Amygdala (tissue), 56 donors: ENCODE measurements at places on chromosomes 3 and 15.

DNA sequence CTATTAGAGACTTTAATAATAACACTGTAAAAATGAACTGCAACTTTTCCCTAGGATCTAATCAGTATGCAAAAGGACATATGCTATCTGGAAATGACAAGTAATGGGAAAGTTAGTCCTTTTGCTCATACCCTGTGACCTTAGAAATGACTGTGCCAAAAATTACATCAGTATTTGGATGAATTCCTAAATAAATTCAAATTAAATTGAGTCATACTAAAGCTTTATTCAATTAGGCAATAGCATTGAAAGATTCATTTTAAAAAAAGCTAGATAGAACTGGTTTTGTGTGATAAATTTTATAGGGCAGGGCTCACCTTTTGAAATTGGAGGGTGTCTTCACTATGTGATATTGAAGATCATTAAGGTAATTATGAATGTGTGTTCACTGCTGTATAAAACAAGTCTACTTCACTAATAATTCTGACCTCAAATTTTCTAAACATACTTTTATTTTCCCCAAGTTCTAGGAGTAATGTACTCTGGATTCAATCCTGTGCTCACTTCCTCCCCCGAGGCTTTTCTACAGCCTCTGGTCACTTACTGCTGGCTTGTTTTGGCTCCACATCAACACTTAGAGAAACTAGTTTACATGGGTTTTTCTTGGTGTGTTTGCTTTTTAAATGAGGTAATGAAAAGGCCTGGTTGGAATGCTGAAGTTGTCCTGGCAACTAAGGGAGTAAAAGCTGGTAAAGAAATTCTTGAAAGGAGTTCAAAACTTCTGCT lies 44.4 kb upstream of the SPTSSB start:
- no peak for DNase-seq

GRCh38 chr3:194967151-194968117 lies 281.8 kb downstream of the FAM43A start:
- no peak for DNase-seq

DNA sequence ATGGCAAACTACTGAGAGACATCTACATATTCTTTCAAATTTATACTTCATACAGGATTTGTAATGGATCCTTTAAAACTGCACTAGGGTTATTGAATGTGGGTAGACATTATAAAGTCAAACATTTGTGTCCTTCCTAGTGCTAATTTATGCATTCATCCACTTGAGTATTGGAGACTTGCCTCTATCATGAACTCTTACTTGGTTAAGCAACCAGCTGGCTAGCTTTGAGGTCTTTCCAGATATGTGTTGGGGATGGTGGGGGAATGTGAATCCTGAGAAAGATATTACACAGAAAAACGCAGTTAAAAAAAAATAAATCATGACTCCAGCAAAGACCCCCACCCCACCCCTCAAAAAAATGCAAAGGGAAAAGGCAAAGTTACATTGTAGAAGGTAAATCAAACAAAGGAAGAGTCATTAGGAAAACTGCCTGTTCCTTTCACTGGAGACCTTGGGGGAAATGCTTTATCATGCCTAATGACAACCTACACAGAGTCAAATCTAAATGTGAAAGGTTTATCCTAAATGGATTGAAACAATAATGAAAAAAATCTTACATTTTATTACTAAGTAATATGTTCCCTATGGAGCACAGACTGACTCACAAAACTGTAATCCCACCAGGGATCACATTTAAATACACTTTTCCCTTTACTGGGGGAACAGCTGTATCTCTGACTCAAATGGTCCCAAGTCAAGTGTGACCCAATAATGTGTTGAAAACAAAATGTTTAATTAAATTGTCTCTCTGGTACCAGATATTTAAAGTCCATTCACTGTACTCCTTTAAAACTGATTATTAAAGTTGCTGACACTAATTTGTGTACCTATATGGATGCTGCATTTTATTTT lies 522.3 kb downstream of the ROBO1 start:
- DNase-seq, result no peak

DNA sequence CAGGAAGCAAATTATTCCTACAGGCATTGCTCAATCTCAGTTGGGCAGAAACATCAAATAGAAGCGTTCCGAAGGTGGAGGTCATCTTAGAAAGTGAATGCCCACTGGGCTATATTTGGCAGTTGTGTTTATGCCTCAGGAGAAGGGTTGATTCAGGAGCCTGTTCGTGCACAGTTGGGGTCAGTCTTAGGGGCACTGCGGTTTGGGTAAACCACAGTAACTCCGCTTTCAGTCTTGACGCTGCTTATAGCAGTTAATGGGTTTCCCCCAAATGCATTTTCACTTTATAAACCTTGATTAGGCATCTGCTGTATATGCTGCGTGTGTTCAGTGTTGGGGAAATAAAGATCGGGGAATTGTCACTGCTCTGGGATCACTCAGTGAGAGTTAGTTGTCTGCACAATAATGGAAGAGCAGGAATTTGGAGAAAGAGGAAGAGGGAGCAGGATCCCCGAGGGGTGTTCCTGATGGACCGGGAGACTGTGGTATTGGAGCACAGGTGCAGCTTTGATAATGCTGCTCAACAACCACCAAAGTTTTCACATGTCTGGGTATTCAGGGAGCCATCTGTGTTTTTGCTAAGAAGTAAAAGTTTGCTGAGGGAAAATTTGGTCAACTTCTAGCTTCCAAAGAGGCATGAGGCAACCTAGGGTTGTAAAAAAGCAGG lies 124.3 kb upstream of the EIF1B start:
- DNase-seq, result no peak

DNA sequence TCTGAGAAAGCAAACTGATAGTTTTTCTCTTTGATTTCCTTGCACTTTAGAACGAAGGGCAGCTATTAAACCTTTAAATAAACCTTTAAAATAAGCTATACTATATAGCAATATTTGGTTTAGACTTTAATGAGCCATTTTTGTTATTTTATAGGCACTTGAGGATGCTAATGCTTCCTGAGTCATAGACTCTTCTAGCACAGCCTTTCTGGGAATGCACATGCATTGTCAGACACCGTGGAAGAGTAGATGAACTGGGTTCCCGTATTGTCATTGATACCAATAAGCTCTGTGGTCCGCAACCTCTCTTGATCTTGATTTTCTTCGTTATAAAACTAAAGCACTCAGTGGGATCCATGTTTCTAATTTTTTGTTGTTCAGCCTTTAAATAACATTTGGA lies 27.6 kb downstream of the CERS3 start:
- DNase-seq, result no peak
